Activated CD4-positive, alpha-beta T cell treated with anti-CD3 and anti-CD28 coated beads, Interleukin-2, amount 10 ng/mL, durations not matched to agents 7 days and 5 days (primary cell): ENCODE measurements at places on chromosomes 3 and 15. TPM values are rescaled to one million over a fixed set of nuclear protein-coding genes. Genes with fewer than 3 reads are reported as not detected.

Gene PLSCR2
- total RNA-seq = 0.35 TPM

Gene CAMKV
- total RNA-seq = not detected

Gene CAND2
- 0.84 TPM for total RNA-seq

Gene EOMES
- total RNA-seq = 0.52 TPM

Gene GATM
- total RNA-seq = 1.6 TPM

Gene HOMER2
- total RNA-seq = 7.9 TPM

Gene PHLDB2
- total RNA-seq = 1.9 TPM

DNA sequence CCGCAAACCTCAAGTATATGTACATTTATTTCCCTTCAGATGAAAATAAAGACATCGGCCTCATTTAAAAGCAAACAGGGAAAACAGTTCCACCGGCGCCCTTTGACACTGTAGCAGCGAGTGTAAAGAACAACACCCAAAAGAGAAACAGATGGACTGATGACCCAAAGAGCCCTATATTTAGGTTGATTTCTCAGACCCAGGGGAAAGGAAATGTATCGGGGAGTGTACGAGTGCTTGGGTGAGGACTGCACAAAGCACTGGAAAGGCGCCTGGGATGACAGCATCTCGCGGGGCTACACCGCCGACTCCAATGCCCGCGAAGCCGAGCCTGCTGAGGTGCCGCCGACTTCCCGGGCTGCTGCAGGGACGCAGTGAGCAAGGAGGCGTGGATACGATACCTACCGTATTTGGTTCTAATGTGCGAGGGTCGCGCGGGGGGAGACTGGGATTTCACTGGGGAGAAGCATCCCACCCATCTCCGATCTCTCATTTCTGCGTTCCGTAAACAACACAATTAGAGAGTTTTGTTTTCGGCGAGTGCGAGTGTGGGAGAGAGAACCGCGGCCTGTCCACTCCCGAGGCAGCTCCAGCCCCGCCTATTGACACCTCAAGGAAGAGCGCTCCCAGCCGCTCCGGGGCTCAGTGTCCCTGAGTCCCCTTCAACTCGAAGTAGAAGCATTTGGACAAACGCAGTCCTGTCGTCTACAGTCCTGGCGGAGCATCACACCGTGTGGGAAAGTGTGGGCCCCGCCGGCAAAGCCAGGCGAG is 2.0 kb downstream of the MECOM start:
- peak; percentile 9 for DNase-seq

- DNase-seq = no peak
Observed at GRCh38 chr15:50627351-50628055, 59.1 kb downstream of the TRPM7 start.

GRCh38 chr3:46564190-46565021 is 1.7 kb downstream of the LRRC2 start:
- no peak for DNase-seq

DNA sequence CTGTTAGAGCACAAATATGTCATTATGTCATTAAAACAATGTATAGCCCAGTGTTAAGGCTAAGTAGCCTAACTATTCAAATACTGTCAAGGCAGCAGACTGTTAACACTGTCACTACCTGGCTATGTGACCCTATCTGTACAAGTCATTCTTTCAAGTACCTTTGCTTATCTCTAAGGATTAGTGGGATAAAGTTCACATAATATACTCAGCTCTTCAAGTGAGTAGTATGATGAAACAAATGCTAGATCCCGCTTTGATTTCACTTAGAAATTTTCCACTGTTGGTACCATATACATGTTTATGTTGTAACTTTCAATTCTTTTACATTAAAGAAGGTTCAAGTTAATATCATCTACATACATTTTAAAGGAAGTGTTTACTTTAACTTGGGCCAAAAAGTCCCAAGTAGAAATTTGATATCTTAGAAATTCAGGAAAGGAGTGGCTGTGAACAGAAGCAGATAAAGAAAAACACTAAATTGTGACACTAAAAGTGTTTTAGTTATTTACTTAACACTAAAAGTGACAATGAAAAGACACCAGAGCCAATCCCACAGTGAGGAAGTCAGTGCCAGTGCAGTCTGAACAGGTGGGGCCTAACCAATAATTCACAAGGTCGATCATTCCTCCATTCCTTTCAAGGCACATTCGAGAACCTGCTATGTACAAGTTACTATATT is 4.8 kb upstream of the RFX7 start:
- DNase-seq = no peak

DNA sequence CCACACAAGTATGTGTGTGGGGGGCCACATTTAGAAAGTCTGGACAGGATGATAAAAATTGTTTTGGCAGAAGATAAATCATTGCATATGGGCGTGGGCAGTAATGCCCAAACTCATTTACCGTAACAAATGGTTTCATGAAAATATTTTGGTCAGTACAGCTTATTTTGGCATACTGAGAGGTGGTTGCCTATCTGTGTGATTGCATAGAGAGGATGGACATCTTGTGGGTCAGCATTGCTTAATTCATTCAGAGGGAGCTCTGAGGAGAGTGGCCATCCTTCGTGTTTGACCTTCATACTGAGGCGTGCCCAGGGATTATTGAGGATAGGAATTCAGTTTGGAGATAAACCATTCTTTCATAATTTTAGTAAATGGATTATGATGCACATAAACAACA is 162.5 kb downstream of the GAP43 start:
- no peak for DNase-seq

GRCh38 chr3:146065573-146066006 is 95.4 kb downstream of the PLOD2 start:
- peak; percentile 32 for DNase-seq

DNA sequence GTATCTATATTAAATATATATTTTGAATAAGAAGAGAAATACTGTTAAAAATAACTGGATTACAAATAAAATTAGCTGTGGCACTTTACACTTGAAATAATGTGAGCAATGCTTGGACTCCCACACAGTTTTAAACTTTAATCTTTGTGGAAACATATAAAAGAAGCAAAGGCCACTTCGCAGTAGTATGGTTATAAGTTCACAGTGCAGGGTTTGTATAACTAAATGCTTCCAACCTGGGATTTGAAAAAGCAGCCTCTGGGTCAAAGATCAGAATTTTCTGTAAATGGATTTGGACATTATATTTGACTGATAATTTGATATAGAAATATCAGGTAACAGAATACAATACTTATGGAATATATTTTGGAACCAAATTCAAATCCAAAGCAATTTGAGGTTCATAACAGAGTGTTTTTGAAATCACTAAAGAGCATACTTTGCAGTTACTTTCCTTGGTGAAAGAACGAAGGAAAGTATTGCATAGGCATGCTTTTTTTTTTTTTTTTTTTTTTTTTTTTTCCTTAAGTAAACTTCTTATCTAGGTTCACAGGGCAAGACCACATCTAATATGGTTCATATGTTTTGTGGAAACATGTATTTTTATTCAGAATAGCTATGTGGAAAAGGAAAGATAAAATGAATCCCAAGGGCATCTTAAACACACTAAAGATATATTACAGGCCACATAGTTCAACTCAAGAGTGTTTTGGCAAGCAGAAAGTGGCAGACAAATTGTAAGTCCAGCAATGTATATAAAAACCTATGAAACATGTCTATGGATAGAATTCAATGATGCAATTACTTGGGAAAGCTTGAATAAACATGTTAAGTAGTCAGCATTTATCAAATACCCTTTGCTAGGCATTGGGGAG is 47.1 kb upstream of the SGO1 start:
- no peak for DNase-seq

DNA sequence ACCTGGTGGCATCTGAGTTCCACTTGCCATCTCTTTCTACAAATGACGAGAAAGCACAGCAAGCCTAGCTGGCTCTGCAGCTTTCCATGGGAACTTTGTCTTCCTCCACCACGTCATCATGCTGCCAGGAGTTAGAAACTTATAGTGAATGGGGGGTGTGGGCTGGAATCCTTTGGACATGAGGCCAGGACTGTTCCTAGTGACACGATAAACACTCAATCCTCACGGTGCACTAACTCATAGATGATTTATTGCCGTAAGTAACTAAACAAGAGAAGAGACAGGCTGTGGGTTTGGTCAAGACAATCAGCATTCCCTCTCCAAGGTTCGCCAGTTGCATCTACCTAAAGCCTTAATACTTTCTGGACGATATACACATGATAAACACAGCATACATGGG is 50.6 kb downstream of the OXNAD1 start:
- no peak for DNase-seq

DNA sequence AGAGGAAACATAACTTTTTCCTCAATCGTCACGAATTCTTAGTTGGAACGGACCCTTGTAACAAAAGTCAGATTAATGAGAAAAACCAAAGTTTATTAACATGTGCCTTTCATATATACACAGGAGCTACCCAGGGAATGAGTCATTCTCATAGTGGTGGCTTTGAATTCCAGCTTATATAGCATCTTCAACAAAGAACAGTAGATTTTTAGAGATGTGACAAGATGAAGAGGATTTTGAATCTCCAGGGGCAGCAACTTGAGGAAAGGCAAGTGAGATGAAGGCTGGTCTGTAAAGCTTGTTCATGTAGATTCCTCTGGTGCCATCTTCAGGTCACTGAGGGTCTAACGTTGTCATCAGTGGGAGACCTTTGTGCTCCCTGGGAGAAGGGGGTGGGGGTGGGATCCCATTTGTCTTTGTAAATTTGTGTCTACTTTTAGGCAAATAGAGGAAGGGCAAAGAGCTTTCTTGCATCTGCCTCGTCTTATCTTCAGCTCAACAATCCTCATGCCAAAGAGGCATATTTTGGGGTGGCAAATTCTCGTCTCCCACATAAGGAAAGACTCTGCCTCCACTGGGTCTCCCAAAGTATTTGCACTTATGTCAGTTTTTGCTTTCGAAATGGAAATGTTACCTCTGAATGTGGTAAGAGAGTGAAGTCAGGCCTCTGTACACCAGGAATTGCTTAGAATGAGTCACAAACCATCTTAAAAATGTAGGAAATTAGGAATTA is 29.5 kb downstream of the CLEC3B start:
- peak; percentile 47 for DNase-seq
